ENCODE measurements at places on chromosomes 11 and 22. TPM values are rescaled to one million over a fixed set of nuclear protein-coding genes. Genes with fewer than 3 reads are reported as not detected.
A peak's percentile ranks its signal among the peaks of the same experiment; 100 is the strongest.

GRCh38 chr22:47647720-47648119, 885.3 kb downstream of the TBC1D22A start:
- no peak for DNase-seq

- no peak for DNase-seq
These were observed 5.7 kb downstream of the PRR5 start for GRCh38 chr22:44707752-44708151.

DNA sequence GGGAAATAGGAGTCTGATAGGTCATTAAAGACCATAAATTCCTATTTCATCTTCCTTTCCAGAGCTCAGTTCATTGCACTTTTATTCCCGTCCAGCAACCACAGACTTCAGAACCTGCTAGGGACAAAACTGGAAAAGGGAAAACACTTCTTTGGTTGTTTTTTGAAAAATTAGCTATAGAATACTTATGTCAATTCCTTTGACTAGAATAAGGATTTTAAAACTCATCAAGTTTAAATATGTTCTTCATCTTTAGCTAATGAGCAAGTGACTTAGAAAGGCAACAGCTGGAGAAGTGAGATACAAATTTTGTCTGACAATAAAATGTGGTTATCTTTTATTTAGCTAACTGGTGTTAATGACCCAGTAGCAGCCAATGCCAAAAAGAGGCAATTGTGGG, 206.9 kb downstream of the SOX6 start:
- DNase-seq = no peak

- DNase-seq = peak; percentile 26
These were observed 2.2 kb downstream of the STIM1 start for GRCh38 chr11:3857628-3858027.

DNA sequence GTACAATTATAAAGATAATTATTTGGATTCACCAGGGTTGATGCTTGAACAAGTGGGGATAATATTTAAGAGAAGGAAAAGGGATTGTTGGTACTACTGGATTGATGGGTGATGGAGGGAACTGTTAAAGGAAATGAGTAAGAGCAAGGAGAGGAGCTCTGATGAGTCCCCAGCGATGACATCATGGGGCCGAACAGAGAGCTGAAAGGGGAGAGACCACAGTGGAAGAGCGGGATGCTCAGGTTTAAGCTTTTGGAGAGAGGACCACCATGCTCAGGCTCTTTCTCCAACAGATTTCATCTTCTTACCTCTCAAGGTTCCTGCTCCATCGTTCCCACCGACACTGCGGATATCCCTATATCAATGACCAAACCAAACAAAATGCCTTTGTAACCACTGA, 568.7 kb downstream of the ETS1 start:
- no peak for DNase-seq

DNA sequence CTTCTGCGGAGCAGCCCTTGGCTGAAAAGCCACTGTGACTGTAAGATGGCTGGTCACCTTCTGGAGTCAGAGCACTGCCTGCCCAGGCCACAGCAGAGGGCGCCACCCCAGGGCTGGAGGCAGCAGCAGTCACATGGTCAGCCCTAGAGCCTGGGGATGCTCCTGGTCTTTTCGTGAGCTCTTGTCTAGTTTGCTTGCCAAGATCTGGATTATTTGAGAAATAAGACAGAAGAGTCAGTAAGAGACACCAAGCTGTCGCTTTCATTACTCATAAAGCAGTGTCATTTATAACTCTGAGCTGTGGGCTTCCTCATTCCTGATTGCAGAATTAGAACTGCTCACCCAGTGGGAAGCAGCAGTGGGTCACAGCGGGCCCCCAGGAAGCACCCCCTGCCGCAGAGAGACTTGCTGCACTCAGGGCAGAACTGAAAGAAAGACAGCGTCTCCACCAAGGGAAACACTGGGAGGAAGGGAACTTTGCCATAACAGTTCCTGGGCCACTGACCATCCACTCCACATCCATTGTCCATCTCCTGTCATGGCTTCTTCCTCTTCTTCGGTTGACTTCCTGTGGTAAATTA, 56.7 kb downstream of the PPP6R2 start:
- peak; percentile 52 for DNase-seq

DNA sequence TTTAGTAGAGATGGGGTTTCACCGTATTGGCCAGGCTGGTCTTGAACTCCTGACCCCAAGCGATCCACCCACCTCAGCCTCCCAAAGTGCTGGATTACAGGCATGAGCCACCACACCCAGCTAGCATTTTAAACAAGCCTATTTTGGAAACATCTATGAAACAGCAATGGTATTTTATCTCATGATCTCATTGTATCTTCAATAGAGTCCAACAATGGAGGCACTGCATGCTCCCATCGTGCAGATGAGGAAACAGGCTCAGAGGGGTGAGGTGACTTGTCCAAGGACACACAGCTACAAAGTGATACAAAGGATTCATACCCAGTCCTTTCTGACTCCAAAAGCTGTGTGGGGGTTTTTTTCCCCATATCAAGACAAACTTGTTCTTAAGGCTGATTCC, 39.0 kb upstream of the RTL6 start:
- no peak for DNase-seq

DNA sequence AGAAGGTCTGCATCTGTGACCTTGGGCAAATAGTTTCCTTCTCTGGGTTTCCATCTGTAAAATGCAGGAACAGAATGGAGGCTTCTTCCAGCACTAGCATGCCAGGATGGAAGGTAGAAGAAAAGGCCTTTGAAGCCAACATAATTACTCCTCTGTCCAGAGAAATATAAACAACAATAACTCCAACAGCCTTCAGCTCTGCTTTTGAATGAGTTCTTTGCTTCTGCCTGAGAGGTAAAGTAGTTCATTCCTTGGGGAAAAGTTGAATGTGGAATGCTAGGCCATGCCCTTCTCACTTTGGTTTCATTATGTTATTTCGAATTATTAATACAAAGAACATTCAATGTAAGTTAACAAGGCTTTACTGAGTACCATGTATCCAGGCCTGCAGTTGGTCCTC, 61.2 kb upstream of the BLID start:
- no peak for DNase-seq

CABP4 gene
- total RNA-seq = 1.2 TPM

DNA sequence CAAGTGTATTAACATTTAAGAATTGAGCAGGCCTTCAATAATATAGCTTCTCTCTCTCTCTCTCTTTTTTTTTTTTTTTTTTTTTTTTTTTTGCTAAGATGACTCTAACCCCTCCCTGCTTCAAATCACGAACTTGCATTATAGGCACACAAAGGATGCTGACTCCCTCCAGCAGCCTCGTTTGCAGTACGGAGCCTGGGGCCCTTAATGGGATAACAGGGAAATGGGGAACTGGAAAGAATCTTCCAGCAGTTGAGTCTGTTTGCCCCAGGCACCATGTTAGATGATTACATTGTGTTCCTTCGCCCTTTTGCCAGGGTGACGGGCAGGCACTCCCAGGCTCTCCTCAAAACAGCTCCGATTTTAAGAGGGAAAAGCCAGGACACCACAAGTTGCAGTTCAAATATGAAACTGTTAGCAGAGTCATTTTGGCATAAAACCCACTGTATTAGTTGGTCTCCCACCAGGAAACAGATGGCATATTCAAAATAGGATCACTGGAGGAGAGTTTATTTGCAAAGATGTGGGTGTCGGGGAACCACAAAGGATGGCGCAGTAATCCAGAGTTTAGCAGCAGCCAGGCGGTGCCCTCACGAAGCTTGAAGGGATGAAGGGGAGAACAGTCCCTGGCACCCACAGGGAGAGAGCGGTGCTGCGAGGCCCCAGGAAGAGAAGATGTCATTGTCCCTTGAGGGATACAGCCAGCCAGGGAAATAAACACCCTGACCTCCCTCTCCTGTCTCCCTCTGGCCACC, 26.5 kb upstream of the TREH start:
- no peak for DNase-seq

GLYATL2 gene
- not detected for total RNA-seq

- no peak for DNase-seq
These were observed 35.3 kb downstream of the IGF2 start for GRCh38 chr11:2103668-2104523.

DNA sequence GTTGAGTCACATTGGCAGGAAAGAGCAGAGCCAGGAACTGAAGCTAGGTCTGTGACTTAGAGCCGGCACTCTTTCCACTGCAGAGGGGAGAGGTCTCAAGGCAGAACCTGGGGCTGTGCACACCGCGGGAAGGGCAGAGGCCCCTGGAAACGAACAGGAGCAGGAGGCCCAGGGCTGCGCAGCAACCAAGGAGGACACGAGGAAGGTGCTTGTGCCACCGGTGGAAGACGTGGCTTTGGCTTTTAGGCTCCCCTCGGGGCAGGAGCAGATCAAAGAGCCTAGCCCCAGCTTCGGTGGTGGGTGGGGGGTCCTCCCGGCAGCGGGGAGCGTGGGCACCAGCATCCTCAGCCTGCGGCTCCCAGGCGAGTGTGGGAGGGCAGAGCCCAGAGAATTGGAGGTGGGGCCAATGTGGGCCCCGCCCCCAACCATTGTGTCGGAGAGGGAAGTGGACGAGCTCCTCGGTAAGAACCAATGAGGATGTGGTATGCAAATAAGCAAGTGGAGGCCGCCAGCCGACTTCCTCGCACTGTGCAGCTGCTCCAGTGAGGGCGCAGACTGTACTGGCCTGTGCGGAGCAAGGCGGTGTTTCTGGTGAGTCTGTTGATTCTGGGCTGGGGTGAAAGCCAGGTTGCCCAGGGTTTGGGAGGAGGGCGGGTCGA, at the start of gene CCDC116:
Gene CCDC116, plus strand, starts transcription at position 524 of the 659 bp plus-strand sequence. CDS start 422 bp downstream, outside the sequence.
- peak; percentile 80 for DNase-seq

DNA sequence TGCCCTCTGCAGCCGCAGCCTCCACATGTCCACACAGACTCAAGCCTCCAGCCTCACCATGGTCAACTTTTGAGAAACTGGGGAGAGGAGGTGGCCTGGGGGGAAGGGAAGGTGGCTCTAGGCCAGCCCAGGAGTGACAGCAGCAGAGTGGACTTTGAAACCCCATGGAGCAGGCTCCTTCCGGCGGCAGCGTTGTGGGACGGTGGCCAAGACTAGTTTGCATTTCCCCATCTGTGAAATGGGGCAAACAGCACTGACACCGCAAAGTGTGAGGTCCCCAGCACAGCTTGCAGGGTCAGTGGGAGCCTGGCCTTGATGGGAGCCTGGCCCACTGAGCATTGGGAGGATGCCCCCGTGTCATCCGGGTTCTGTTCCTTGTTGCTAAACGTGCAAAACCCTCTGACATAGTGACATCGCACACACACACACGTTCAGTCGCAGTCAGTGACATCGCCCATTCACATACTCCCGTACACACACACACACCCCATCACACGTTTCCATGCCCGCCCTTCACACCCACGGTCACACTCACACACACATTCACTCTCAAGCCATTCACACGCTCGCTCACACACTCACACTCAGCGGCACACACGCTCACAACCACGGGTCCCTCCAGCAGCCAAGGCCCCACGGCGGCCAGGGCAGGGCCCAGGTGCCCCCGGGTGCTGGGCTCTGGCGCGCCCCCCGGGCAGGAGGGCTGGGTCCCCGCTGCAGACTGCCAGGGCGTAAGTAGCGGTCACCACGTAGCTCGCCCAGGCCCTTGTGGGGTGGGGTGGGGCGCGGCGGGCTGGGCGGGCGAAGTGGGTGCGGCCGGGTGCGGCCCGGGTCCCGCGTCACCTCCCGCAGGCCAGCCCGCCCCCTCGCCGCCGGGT, 585 bp downstream of the CYB5R3 start:
- DNase-seq = peak; percentile 46

DNA sequence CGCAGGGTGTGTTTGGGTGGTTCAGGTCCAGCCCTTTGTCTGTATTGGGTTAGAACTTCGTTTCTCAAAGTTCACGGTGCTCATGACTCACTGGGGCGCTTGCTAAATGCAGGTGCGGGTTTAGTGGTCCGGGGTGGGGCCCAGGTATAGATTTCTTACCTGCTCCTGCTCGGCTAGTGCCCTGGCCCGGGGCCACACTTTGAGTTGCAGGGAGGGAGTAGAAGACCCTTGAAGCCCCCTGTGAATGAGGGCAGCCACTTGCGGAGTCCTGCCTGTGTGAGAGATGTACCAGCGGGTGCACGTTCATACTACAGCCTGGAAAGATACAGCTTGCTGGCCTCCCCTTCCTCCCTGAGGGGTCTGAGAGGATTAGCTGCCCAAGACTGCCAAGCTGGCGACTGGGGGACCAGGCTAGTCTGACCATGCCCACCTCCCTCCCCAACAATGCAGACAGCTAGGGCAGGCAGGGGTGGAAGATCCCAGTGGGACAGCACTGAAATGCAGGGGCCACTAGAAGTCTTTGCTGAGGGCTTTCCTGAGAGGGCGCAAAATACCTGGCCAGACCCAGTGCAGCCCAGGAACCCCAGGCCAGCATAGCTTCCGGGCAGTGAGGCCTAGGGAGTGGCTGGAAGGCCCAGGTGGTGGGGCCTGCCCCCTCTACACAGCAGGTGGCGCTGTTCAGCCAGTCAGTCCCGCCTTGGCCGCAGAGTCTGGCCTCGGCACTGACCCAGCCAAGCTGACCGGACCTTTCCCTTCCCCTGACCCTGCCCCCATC, 5.1 kb upstream of the MYRF start:
- DNase-seq = peak; percentile 66

GRCh38 chr22:32612834-32613233, 138.2 kb downstream of the FBXO7 start:
- no peak for DNase-seq

DNA sequence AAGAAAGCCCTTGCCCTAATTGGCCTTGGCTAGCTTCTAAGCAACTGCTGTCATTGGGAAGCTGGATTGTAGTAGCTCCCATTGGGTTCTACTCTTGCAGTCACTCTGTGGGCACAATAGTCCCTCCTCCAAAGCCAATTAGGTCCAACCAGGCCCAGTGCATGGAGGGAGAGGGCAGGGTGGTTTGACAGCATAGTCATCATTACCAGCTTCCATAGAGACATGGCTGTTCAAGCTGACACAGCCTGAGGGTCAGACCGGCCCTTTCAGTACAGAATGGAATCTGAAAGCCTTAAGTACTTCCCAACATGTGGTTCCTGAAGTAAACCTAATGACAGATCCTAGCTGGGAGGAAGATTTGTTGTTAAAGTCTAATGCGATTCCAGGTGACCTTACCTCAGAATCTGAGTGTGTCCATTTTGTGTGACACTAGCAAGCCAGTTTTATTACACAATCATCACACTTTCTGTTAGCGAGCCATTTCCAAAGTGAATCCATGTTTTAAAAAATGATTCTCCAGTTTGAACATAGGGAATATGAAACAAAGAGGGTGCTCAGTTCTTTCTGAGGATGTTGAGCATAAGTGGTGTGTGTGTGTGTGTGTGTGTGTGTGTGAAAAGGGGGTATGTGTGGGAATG, 6.9 kb downstream of the PLET1 start:
- no peak for DNase-seq

- DNase-seq = no peak
These were observed 195.5 kb upstream of the CADM1 start for GRCh38 chr11:115699733-115700132.

H19 gene
- not detected for total RNA-seq

DNA sequence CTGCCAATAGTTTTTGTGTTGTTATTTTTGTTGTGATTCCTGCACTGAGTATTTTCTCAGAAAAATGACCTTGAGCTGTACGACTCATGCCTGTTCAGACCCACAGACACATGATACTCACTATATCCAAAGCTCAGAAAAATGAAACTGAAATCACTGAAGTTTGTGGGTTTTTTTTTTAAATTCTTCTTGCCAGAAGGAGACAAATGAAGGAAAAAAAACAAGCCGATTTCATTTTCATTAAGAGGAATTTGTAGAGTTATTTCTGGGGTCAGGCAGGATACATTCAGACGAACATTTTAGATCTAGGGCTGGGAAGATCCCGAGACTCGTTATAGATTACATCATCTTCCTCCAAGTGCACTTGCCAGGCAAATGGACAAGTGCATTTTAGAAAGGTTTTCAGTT, 60.4 kb downstream of the BMAL1 start:
- DNase-seq = no peak

IGLL1 gene
- not detected for total RNA-seq

GRCh38 chr11:117640041-117640440, 157.0 kb downstream of the DSCAML1 start:
- DNase-seq = no peak

Data from activated CD4-positive, alpha-beta memory T cell treated with anti-CD3 and anti-CD28 coated beads for 36 hours (primary cell).